ENCODE measurements at places on chromosomes 2 and 18.

- no peak for DNase-seq
Observed at GRCh38 chr18:49226243-49227000, 234.0 kb downstream of the DYM start.

DNA sequence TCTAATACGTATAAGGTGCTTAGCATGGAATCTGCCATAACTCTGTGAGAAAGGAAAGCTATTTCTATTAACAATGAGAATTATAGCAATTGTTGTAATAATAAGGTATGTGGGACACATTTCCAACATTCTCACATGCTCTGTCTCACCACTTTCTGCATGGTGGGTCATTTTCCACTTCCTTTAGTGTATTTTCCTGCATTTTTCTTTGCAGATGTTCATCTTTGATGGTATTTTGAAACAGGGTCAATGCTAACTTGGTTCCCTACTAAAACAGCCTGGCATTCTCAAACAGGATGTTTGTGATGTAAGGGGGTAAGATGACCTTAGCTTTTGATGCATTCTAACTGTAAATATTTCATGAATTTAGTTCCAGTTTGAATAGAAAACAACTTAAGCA, 54.7 kb downstream of the MYO1B start:
- no peak for DNase-seq

- no peak for DNase-seq
Observed at GRCh38 chr18:49849331-49850217, 36.2 kb upstream of the ACAA2 start.

DNA sequence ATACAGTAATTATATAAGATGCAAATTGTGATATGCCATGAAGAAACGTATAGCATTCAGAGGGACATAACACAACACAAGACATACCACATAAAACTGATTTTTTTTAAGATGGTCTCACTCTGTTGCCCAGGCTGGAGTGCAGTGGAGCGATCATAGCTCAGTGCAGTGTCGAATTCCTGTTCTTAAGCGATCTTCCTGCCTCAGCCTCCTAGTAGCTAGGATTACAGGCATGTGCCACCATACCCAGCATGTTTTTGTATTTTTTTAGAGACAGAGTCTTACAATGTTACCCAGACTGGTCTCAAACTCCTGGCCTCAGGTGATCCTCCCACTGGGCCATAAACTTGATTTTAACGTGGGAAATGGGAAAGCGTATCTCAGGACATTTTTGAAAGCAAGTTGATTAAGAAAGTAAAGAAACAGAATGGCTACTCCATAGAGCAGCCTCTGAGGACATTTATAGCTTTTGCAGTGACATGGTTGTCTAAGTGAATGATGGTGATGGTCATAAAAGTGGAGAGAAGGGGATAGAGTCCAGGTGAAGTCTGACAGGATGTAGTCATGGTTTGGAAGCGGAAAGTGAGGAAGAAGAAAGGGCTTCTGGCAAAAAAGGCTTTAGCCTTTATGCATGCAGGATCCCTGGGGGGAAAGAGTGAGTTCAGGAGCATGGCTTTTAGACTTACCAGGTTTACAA, 2.4 kb downstream of the TSGA10 start:
- DNase-seq, result no peak

GRCh38 chr18:24220318-24220688, 81.4 kb downstream of the CABYR start:
- no peak for DNase-seq

- no peak for DNase-seq
Observed at GRCh38 chr18:2997846-2998564, 14.9 kb downstream of the LPIN2 start.

DNA sequence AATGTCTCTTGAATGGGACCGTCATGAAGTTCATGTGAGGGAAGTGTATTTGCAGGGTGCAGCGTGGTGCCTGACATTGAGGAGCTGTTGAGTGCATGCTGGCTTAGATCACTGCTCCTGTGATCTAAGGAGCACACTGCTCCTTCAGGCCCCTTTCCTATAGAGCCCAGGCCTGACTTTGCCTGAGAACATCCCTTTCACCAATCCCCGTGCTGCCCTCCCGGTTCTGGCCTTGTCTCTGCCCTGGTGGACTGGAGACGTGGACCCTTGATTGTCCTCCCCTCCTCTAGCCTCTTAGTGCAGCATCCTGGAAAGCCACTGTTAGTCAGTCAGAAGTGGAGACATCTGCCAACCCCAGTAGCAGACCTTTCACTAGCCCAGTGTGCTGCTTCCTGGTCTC, 323.6 kb upstream of the HS6ST1 start:
- DNase-seq, result no peak

GRCh38 chr2:16773080-16773713, 107.6 kb upstream of the CYRIA start:
- no peak for DNase-seq

- peak; percentile 34 for DNase-seq
Observed at GRCh38 chr18:54223568-54224241, 764 bp downstream of the MBD2 start.

DNA sequence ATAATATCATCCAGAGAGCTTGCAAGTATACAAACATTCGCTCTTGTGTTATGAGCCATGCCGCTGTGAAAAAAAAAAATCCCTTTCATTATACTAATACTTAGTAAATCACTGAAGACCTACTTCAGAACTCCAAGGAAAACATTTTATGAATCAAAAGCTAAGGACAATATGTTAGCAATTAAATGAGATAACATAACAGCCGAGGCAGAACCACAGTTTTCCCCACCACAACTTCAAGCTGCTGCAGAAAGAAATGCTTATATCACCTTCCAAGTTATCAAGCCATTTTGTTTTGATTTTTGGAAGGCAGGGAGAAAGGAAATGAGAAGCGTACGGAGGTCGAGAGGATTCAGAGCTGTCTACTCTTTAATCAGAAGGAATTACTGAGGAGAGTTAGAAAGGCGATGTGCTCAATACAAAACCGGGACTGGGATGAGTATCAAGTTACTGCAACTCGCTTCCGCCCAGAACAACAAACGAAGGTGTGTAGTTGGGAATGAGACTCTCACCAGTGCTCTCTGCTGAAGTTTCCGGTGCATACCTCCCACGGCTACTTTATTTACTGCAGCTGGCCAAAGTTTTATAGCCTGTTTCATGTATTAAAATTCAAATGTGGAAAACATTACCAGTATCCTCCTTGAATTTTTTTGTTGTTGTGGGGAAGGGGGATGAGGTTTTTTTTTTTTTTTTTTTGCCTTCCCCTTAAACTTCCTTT, 292.2 kb upstream of the CCDC68 start:
- no peak for DNase-seq

- no peak for DNase-seq
Observed at GRCh38 chr18:14905350-14905749, 157.4 kb downstream of the ANKRD30B start.

DNA sequence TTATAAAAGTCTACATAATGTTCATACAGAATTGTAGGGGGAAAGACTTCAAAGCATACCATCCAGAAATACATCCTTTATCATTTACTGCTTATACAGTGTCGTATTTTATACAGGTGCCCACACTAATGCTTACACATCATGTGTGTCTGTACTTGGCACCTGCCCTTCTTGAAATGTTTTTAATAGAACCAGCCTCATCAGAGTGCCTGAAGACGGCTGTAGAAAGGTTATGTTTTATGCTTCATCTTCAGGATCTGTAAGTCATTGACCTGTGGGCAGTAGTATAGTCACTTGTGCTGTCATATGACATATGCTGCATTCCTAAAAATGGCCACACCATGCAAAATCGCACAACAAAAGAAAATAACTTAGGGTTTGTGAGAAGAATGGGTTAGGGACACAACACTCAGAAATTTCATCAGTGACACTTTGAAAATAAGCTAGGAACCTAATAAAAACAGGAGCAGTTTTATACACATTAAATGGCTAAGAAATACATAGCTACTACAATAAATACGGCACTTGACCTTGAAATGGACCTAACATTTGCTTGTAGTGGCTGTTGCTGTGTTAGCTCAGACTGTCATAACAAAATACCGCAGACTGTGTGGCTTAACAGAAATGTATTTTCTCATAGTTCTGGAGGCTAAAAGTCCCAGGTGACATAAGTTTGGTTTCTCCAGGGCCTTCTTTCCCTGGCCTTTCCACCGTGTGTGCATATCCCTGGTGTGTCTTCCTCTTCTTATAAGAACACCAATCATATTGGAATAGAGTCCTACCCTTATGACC, 112.6 kb downstream of the CERS6 start:
- DNase-seq, result no peak

DNA sequence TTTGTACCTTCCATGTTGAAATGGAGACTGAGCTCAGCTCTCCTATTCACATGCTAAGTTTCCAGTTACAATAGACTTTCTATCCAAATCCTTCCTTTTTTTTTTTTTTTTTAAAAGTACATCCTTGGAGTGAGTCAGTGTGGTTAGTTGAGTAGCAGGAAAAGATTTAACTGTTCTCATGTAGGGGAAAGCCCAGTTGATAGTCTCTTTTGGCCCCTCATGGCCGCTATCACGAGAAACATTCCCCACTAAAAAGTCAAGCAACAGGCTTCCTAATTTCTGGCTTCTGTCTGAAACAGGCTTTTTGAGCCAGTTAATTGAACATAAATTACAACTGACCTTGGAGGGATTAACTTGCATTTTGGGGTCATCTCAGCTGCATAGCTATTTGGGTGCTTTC, 161.3 kb downstream of the MEIS1 start:
- no peak for DNase-seq

- DNase-seq, result no peak
Observed at GRCh38 chr2:23536326-23536725, 151.3 kb downstream of the KLHL29 start.

DNA sequence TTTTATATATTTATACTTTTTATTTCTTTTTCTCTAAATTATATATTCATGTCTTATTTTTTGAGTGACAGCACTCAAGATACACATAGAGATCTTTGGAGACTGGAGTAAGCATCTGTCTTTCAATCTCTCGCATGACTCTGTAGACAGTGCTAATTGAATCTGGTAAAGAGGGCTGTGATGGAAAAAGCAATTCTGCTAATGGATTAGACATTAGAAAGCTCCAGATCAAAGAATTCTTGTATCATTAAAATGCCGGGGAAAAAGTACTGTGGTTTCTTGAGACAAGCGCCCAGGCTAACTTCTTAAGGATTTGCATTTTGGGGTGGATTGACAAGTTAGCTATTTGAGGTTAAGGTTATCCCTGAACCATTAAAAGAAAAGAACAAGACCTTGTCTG, 383.1 kb upstream of the TNP1 start:
- DNase-seq, result no peak

GRCh38 chr2:177984749-177985148, 87.8 kb downstream of the PDE11A start:
- DNase-seq, result no peak

GRCh38 chr18:45691816-45692179, 32.2 kb upstream of the SLC14A1 start:
- no peak for DNase-seq

DNA sequence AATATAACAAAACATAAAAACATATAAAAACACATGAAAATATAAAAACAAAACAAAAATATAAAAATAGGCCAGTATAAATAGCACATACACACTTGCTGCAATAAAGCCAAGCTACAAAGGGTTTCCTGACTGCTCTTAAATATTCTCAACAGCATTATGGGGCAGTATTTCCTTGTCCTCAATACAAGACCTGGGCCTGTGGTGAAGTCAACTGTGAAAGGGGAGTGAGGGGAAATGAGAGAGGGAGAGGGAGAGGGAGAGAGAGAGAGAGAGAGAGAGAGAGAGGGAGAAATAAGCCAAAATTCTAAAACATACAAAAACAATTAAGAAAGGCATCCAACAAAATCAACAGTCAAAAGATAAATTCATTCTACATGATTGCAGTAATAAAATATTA, 82.6 kb upstream of the NEDD4L start:
- no peak for DNase-seq

GRCh38 chr2:239388236-239389151, 12.3 kb downstream of the HDAC4 start:
- DNase-seq, result no peak

DNA sequence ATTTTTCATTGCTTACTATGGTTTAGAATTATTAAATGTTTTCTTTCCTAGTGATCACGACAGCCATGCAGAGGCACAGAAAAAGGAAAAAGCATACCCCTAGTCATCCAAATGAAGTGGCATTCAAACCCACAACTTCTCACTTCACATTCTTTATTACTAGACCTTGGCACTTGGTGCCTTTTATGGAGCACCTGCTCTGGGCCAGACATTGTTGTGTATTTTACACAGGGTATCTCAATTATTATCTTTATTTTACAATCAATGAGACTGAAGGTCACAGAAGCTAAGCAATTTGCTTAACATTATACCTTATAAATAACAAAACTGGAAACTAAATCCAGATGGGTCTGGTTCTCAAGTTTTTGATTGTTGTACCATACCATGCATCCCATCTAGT, 235.3 kb downstream of the LRATD1 start:
- DNase-seq, result no peak

DNA sequence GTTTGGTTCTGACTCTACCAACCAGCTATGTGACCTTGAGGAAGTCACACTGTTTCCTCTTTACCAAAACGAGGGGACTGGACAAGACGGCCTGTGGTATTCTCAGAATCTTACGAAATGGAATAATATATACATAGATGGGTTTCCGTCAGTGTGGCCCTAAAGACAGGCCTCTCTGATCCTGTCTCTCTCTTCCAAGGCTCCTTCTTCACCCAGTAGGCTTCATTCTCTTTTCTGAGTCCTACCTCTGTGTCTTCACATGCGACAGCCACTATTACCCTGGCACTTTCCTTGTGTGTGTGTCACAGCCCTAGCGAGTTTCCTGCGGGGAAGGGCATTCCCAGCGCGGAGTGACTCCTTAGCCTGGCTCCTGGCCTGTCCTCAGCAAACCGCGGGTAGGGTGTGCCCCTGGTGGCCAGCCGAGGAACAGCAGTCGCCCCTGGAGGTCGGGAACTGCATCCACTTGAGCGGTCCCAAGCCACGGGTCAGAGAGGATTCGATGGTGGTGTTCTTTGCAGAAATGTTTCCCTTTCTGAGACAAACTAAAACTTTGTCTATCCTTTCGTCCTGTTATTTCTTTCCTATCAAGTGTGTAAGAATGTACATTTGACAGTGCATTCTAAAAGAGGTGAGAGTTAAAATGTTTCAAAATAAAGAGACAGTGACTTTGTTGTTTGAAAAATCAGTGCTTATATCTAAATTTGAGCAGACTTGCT, 63.3 kb downstream of the RAB31 start:
- peak; percentile 40 for DNase-seq

DNA sequence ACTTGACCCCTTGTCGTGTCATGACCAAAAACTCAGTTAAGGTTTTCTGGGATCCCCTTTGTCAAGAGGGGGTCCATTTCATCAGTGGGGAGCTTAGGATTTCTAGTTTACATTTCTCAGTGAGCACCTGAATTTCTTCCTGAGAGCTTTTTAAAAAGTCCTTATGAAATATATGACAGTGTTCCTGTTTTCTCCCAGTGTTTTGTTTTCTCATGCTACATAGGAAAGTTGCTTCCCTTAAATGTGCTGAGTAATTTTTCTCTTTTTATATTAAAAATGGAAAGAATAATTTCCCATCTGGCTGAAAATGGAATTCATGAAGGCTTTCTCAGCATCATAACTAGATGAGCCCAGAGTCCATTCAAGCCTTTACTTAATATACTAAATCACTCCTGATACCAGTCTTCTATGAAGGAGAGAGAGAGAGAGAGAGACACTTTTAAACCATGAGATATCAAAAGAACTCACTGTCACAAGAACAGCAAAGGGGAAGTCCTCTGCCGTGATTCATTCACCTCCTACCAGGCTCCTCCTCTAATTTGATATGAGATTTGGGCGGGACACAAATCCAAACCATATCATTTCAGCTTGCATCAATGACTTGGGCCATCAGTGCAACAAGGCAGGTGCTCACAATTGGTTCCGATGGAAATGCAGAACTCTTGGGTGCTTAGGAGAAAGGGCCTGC, 61.1 kb downstream of the XRCC5 start:
- no peak for DNase-seq

GRCh38 chr2:191245046-191245868, at the start of gene MYO1B:
TSS of gene MYO1B (plus strand) at chr2:191245404. CDS start at chr2:191276896, 31,492 bp downstream.
- peak; percentile 53 for DNase-seq

Measured in stimulated activated CD8-positive, alpha-beta memory T cell treated with anti-CD3 and anti-CD28 coated beads, Interleukin-4, amount 100 ng/mL, for 24 hours (primary cell).